ENCODE measurements at places on chromosomes 2 and 18.

DNA sequence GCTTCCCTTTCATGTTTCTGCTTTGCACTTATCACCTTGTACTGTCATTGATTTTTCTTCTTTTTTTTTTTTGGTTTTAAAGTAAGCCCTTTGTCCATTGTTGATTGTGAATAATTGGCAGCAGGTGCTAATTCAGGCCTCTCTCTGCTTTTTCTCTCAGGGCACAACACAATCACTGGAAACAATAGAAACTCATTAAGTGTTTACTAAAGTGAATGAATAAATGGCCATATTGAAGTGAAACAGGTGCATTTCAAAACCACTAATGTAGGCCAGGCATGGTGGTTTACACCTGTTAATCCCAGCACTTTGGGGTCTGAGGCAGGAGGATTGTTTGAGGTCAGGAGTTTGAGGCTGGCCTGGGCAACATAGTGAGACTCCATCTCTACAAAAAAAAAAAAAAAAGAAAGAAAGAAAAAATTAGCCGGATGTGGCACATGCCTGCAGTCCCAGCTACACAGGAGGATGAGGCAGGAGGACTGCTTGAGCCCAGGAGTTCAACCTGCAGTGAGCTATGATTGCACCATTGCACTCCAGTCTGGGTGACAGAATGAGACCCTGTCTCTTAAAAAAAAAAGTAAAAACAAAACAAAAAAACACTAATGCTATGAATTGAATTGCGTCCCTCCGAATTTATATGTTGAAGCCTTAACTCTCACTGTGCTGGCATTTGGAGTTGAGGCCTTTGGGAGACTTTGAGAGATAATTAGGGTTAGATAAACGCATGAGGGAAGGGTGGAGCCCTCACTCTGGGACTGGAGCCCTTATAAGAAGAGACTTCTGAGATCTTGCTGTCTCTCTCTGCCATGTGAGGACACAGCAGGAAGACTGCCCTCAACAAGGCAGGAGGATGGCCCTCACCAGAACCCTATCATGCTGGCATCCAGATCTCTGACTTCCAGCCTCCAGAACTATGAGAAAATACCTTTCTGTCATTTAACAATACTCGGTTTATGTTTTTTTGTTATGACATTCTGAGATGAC, 19.9 kb downstream of the SLC38A11 start:
- DNase-seq = no peak

DNA sequence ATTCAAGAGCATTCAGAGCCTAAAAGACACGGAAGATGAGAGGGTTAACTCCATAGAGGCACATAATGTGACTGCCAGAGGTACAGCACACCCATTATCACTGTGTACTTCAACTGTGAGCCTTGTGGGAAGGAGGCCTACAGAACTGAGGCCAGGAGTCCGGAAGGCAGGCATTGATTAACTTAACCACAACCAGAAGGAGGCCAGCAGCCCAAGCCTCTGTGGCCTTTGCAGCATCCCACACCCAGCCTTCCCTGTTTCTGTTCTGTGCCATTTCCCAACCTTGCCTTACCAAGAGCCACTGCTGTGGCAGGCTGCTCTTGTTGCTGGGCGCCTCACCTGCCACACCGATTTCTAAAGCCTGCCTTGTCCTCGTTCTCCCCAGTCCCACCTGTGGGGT, 27.2 kb downstream of the SIGLEC15 start:
- DNase-seq = no peak

DNA sequence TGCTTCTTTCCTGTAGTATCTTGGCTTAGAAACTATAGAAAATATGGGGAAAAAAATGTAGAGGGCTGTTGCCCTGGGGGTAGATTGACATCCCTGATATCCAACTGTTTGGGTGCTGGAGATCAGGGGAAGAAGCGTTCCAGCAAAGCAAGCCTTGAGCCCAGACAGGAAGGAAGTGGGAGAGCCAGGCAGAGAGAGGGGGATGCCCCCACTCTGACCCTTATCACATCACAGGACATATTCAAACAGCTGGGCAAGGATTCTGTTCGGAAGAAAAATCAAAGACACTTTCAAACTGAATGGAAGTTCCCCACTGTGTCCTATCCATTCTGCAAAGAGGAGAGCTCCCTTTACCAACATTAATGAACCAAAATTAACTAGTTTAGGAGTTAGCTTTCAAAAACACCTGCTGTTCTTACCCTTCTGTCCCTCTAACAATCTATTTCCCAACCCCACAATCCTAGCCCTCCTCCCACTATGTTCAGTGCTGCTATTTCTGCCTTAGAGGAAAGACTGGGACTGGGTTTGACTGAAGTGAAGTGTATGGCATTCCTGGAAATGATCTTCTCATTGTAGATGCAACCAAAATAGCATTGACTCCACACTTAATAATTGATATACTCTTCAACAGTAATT, 16.9 kb upstream of the KCNG3 start:
- DNase-seq = no peak

DNA sequence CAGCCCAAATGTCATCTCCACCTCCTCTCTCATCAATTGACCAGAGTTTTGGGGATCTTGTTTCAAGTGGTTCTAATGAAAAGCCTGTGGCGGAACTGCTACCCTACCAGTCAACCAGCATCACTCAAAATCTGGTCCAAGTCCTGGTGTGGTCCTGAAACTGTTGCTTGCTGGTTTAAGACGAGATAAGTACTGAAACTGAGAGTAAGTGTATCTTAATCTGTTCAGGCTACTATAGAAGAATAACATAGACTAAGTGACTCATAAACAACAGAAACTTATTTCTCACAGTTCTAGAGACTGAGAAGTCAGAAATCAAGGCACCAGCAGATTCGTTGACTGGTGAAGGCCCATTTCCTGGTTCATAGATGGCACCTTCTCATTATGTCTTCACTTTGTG, 879 bp upstream of the GALNT5 start:
- DNase-seq = no peak

- DNase-seq = no peak
Observed at GRCh38 chr2:18404708-18405107, 155.7 kb downstream of the RDH14 start.

- no peak for DNase-seq
Observed at GRCh38 chr2:137969418-137969765, 5.1 kb downstream of the HNMT start.

GRCh38 chr2:203849010-203849409, 18.6 kb upstream of the CTLA4 start:
- no peak for DNase-seq

- DNase-seq = no peak
Observed at GRCh38 chr2:148651972-148652371, 7.4 kb downstream of the EPC2 start.

DNA sequence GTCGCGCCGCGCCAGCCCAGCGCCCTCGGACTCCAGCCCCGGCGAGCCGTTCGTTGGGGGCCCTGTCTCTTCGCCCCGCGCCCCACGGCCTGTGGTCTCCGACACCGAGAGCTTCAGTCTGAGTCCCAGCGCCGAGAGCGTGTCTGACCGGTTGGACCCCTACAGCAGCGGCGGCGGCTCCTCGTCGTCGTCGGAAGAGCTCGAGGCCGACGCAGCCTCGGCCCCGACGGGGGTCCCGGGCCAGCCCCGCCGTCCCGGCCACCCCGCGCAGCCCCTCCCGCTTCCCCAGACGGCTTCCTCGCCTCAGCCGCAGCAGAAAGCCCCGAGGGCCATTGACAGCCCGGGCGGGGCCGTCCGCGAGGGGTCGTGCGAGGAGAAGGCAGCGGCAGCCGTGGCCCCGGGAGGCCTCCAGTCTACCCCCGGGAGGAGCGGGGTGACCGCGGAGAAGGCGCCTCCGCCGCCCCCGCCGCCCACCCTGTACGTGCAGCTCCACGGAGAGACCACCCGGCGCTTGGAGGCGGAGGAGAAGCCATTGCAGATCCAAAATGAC, 1.4 kb downstream of the PHLPP1 start:
- DNase-seq = peak; percentile 27

DNA sequence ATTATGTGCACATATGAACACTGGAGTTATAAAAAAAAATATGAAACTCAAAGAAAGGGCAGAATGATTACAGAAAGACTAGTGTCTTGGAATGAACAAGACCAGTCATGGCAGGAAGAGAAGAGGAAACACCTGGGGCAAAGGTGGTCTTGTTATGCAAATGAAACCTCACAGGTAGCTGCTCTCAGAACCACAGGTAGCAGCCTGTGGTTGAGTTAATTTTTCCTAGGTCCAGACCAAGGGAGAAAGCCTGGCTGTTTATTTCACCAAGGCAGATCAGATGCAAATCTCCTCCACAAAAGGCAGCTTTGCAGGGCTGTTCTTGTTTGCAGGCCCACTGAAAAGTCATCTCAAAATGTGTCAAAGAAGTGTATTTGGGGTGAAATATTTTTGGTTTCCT, 785.8 kb downstream of the RNF144A start:
- no peak for DNase-seq

GRCh38 chr2:86476092-86476491, 34.9 kb downstream of the KDM3A start:
- DNase-seq = no peak

DNA sequence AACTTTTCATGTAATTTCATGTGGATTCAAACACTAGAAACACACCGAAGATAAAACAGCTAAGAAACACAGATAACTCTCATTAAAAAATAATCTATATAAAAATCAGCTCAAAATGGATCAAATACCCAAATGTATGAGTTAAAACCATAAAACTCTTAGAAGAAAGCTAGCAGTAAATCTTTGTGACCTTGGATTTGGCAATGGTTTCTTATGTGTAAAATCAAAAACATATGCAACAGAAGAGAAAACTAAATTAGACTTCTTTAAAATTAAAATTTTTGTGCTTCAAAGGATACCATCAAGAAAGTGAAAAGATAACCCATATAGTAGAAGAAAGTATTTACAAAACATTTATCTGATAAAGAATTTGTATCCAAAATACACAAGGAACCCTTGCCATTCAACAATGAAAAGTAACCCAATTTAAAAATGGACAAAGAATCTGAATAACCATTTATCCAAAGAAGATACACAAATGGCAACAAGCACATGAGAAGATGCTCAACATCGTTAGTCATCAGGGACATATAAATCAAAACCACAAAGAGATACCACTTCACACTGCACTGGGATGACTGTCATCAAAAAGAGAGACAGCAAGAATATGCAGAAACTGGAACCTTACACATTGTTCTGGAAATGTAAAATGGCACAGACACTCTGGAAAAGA, 27.5 kb downstream of the GAREM1 start:
- DNase-seq = no peak

- DNase-seq = no peak
Observed at GRCh38 chr2:72975017-72975416, 57.7 kb downstream of the EMX1 start.

DNA sequence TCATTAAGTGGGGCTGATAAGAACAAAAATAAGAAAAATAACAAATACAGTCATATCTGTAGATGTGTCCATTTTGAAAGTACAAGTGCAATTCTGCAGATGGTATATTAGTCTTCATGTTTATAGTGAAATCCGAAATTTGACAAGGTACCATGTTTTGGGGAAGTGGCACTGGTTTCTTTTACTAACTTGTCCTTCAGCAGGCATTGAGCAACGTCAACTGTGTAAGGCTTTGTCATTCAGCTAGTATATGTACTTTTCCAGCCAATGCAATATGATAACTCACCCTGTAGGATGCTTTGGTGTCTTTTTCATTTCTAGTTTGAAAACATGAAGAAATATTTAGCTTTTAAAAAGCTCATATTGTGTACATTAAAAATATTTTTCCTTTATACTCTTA, 139.9 kb downstream of the MCFD2 start:
- DNase-seq = no peak

GRCh38 chr2:227632827-227633226, 15.5 kb downstream of the SCYGR4 start:
- no peak for DNase-seq

Data from stimulated activated CD4-positive, alpha-beta T cell treated with anti-CD3 and anti-CD28 coated beads, TNF-alpha, amount 100 ng/mL, for 24 hours (primary cell).